NCI-H2029 treated with DMSO at 0.1 percent for 48 hours (cell line): ENCODE measurements at places on chromosomes 13 and 19.

DNA sequence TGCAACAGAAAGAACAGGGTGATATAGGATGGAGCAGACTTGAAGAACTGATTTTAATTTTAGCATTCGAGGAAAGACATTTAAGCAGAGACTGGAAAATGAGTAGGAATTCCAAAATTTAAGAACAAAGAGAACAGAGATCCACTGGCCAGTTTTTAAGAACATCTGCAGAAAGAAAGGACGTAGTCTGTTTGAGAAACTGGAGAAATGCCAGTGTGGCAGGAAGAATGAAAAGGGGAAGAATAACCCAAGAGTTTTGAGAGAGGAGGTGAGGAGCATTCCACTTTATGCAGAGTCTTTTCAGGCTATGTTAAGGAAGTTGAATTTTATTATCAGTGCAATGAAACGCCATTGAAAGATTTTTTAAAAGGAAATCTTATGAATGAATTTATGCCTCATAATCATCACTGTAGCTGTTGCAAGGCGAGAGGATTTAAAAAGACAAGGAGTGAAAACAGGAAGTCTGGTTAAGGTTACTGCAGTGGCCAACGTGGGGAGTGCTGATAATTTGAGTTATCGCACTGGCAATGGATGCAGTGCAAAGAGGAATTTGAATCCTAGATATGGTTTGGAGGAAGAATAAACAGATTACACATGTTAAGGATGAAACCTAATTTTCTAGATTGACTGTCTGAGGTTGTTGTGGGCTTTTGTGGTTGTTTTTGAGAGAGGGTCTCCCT is 253.8 kb downstream of the DACH1 start:
- DNase-seq: no peak

- no peak for DNase-seq
Measured at GRCh38 chr19:56547535-56547934, 8.8 kb downstream of the ZFP28 start.

DNA sequence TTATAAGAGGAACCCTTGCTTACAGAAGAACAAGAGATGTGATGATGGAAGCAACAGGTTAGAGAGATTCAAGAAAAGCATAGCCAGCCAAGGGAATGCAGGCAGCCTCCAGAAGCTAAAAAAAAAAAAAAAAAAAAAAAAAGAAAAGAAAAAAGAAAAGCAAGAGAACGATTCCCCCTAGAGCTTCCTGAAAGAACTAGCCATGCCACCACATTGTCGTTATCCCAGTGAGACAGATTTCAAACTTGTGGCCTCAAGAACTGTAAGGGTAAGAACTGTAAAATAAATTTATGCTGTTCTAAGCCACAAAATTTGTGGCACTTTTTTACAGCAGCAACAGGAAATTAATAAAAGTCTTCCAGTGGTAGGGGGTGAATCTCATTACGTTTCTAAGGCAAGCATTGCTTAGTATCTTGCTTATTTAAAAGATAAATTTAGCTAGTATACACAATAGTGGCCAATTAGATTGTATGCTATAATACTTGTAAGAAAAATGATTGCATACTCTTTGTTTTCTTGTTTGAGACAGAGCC is 21.8 kb downstream of the RFXAP start:
- no peak for DNase-seq

DNA sequence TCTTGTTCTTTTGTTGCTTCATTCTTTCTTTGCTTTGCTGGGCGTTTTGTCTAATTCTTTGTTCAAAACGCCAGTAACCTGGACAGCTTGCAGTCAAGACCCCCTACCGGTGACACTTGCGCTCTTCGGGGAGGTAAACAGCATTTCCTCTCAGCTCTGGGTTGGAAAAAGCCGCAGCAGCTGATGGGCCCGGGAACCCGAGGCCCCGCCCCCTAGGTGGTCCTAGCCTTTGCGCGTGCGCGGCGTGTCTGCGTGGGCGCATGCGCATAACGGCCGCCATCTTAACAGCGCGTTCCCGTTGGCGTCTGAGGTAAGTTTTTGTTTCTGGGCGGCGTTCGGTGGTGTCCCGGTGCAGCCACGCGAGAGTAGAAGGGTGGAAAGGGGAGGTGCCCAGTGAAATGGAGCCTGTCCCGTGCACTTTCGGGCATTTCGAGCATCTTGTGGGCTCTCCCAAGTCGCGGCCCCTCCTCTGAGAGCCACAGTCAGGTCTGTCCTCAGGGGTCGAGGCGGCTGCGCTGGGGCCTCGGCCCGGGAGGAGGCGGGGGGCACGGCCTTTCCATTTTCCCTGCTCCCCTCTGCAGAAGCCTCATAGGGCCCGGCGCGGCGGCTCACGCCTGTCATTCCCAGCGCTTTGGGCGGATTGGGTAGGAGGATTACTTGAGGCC is at the start of gene ZNF559:
TSS of gene ZNF559 (plus strand) at position 261 of the 665 bp plus-strand sequence. CDS start 14,371 bp downstream, outside the sequence.
- peak; percentile 85 for DNase-seq

DNA sequence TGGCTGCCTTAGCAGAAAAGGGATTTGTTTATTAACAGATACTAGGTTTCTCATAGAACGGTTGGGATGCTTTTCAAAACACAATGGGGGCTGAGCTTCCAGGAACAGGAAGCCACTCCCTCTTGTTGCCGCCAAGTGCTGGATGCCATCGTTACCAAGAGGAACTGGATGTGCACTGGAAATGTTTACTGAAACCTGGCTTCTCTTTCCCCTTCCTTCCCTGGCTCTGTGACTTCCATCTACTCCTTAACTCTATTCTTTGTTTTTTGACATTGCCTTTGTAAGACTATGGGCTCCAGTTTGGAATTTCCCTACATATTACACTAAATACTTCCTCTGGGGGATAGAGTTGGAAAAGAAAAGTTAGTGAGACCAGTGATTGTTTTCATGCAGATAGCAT is 11.7 kb upstream of the KL start:
- no peak for DNase-seq

DNA sequence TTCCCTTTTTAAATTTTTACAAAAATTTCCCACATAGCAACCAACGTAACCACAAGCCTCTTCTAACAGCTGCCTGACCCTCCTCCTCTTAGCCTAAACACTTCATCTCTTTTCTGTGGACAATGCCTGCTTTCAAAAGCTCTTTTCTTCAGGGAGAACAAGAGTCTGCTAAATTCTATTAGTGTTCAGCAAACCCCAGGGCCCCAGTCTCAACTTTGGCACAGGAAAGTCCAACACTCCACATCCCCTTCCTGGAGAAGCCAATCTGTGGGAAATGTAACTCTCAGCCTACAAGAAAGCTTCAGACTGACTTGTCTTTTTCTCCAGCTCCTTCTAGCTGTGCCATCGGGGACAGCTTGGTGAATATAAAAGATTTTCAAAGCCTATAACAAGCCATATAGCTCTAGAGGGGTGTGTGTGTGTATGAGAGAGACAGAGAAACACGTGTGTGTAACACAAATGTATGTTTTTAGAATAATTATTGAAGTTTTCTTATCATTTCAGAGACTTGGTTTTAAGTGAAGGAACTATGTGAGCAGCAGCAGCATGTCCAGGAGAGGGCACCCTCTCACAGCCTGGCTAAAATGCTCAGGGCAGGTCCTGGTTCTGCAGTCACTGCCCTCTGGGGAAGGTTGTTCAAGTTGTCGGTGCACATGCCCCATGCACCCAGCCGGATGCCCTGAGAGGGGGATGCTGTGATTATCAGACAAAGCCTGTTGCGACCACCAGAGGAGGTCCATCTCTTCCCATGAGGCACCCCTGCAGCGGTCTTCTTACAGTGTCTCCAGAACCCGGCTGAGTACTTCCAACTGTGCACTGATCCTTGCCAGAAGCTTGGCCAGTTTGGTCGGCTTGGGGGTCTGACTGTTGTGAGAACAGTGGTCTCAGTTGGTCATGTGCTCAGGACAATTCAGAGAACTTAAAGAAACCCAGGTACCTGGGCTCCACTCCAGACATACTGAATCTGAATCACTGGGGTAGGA is 34.4 kb downstream of the CCDC70 start:
- no peak for DNase-seq

DNA sequence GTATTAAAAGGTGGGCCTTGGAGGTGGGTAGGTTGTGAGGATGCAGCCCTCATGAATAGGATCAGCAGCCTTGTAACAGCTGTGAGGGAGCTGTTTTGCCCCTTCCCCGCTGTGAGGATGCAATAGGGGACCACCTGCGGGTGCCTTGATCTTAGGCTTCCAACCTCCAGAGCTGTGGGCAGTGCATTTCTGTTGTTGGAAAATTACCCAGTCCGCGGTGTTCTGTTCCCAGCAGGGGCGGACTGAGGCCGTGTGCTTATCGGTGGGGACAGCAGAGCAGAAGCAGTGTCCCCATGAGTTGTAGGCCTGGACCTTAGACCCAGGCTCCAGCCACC is 54.8 kb upstream of the TEX29 start:
- DNase-seq: no peak

- no peak for DNase-seq
Measured at GRCh38 chr13:45823583-45823982, 28.0 kb downstream of the SIAH3 start.

- no peak for DNase-seq
Measured at GRCh38 chr13:85303630-85304029, 495.6 kb downstream of the SLITRK6 start.

DNA sequence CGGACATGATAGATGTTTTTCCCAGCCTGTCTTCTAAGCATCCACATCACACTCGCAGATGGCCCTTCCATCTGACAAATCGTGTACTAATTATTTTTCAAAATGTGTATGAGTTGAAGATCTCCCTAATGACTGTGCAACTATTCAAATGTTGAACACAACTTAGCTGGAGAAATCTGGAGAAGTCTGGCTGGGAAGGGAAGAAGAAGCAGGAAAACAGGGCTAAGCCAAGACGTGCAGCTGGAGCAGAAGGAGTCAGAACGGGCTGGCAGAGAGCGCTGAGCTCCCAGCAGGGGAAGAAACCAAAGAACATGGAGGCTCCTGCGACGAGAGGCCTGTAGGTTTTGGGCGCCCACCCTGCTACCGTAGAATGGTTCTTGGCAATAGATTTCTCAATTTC is 13.2 kb upstream of the LATS2 start:
- DNase-seq: no peak

GRCh38 chr13:78909276-78909675 is 250.3 kb upstream of the OBI1 start:
- DNase-seq: no peak

GRCh38 chr19:17796013-17796837 is 1.3 kb downstream of the B3GNT3 start:
- DNase-seq: no peak

- no peak for DNase-seq
Measured at GRCh38 chr13:103133556-103133955, 67.3 kb upstream of the SLC10A2 start.

GRCh38 chr13:33185853-33186252 is 99.7 kb downstream of the STARD13 start:
- no peak for DNase-seq

GRCh38 chr19:49692147-49692506 is 1.2 kb downstream of the CPT1C start:
- no peak for DNase-seq

DNA sequence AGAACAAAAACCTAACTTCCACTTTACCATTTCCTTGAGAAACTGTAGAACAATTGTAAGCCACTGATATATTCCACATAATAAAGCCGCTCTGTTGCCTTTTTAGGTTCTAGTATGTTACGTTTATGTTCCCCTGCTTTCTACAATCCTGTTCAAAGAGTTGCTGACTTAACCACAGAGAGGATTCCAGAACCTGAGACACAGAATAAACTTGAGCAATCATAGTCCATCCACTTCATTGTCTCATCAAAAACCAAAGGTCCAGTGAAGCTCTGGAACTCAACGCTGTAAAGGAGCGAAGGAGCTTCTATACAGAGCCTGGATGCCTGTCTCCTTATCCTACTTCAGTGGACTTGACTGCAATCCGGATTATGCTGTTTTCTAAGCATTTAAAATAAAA is 4.6 kb downstream of the STARD13 start:
- no peak for DNase-seq

GRCh38 chr13:39417643-39418042 is 185.3 kb downstream of the LHFPL6 start:
- DNase-seq: no peak

DNA sequence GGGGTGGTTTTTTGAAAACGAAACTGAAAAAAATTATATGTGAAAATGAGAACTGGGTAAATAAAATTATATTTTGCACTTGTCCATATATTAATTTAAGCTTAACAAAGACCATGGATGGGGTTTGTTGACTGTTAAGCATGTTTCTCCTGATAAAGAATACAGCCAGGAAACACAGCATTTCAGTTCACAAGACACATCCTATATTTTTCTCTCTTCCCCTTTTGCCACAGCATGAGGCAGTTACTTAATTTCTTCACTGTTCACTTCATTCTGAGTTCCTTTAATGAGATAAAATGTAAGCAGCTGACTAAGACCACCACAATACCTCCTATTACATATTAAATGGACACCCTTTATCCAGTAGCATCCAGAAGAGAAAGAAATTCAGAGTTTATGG is 64.0 kb downstream of the RXFP2 start:
- DNase-seq: no peak

DNA sequence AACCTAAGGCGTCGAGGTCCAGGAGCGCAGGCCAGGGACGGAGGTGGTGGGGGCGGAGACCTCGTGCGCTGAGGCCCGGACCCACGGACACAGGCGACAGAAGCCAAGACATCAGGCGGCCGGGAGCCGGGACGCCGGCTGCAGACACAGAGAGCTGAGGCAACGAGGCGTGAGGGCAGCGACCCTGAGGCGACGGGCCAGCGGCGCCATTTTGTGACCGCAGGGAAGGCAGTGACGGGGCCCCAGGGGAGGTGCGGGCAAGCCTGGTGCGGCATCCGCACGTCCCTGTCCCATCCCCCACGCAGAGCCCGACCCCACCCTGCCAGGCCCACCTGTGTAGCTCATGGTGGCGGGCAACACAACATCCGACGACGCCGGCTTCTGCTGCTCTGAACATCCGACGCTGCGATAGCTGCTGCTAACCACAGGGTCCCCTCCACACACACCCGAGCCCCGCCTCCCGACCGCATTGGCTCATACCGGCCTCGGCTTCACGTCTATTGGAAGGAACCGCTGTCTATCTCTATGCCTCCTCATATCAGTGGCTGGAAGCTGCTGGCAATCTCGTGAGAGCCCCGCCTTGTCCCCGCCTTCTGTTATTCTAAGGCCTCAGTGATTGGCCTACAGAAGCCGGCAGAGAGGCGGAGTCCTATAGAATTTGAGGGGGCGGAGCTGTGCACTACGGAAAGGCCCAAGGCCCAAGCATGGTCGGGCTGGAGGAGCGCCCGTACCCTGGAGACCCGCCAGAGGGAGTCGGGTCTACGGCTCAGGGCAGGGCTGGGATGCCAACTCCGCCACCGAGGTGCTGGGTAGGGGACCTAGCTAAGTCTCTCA is at the start of gene AKAP8L:
TSS of gene AKAP8L (minus strand) at position 410 of the 834 bp plus-strand sequence. CDS start at position 345, 65 bp downstream.
- peak; percentile 98 for DNase-seq
